Fibroblast of skin of right biceps (primary cell): ENCODE measurements at places on chromosomes 1 and 21.

DNA sequence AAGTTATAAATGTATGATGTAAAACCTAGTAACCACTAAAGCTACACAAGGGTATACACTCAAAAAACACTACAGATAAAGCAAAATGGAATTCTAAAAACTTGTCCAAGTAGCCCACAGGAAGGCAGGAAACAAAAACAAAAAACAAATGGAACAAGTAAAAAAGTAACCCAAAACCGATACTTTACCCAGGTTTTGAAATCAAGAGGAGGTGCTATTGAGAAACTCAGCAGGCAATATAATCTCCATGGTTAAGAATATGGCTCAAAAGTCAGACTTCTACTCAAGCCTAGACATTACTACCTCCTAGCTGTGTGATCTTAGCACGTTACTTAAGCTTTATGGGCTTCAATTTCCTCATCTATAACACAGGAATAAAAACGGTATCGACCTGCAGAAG lies 13.3 kb downstream of the RBBP5 start:
- DNase-seq, result no peak

DNA sequence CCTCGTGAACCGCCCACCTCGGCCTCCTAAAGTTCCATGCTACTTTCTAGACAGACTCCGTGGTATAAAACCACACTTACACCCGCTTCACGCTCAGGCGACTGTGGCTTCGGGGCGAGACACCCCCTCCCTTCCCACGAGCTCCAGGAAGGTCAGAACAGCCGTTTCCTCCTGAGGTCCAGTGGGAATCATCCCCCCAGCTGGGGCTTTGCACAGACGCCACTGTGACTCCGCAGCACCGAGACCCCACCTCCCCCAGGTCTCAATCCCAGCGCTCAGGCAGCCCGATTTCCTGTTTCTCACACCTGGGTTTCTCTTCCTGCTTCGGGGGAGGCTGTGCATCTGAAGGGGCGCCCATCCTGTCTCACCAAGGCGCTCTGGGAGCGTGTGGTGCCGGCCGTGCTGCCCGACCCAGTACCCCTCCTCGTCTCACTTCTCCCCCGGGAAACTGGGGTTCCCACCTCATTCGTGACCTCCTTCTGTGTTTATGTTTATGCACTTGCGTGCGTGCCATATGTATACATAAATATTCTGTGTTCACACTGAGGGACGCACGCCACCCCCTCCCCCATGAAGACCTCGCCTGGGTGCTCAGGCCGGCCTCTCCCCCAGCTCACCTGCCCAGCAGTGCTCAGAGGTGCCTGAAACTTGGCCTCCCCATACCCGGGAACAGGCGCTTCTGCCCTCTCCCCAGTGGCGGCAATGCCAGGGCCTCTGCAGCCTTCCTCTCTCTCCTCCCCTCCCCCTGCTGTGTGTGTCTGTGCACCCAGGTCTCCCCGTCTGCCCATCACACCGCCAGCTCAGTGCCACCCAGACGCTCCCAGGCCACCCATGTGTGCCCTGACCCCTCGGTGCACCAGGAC lies 14.6 kb downstream of the SLC35E2B start:
- no peak for DNase-seq

DNA sequence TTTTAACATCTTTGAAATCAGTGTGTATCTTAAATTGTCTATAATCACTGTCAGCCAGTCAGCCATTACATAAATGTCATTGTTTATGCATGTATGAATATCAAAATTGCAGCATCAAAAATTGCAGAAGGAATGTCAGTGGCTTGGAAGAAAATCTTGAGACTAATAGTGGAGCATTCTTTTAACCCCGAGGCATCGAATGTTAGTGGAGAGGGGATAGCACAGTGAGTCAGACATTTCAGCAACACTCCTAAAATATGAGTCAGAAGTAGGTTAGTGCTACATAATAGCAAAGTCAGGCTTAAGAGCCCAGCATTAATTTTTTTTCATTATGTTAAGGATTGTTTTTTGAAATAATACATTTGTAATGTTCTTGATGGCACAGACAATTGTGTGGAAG lies 45.5 kb downstream of the SNRPE start:
- peak; percentile 94 for DNase-seq

DNA sequence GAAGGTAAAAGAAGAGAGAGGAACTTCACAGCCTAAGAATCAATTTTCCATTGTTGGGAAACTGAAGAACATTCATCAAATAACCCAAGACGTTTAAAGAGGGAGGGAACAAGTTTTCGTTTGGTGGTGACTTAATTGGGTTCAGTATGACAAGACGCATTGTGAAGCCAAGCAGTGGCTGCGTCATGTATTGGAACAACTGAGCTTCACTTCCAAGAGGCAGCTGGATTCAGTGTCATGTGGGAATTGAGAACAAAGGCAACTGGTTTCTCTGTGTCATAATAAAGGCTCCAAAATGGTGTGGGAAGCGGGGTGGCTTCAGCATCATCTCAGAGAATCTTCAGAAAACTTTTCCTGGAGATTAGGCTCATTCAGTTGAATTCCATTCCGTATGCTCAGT lies 29.8 kb upstream of the RC3H1 start:
- peak; percentile 16 for DNase-seq

- DNase-seq, result no peak
Observed at GRCh38 chr1:23527900-23528249, 3.2 kb downstream of the E2F2 start.

- peak; percentile 87 for DNase-seq
Observed at GRCh38 chr1:23422241-23422877, 2.2 kb downstream of the TCEA3 start.

DNA sequence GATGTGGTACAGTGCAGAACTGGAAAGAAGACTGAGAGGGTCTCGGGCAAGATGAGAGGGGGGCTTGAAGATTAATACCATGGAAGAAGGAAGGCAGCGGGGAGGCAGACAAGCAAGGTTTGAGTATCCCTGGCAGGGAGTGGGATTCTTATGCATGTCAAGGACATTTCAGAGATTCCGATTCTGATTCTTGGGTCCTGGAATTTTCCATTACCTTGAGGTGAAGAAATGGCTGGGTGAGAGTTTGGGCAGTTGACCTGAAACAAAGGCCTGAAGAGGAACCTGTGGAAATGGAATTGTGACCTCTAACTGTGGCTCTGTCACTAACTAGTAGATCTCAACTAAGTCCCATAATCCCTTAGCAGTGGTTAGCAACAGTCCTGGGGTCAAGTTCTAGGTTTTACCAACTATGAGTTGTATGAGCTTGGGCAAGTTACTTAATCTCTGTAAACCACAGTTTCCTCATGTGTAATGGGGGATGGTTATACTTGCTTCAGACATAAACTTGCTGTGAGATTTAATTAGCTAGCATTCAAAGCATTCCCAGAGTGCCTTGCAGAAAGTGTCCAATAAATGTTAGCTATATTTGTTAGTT lies 8.6 kb upstream of the ACTN2 start:
- no peak for DNase-seq

- DNase-seq, result no peak
Observed at GRCh38 chr1:203056516-203056915, 29.3 kb downstream of the MYOG start.

GRCh38 chr1:154253671-154254070 lies 18.8 kb upstream of the HAX1 start:
- DNase-seq, result no peak

- DNase-seq, result no peak
Observed at GRCh38 chr1:209670441-209671082, 4.7 kb upstream of the G0S2 start.

GRCh38 chr21:46203203-46203600 lies 18.9 kb upstream of the SPATC1L start:
- DNase-seq, result no peak
